CD4-positive, alpha-beta T cell treated with Interferon alpha-2 for 1 hour (primary cell): ENCODE measurements at places on chromosomes 13 and 19.

DNA sequence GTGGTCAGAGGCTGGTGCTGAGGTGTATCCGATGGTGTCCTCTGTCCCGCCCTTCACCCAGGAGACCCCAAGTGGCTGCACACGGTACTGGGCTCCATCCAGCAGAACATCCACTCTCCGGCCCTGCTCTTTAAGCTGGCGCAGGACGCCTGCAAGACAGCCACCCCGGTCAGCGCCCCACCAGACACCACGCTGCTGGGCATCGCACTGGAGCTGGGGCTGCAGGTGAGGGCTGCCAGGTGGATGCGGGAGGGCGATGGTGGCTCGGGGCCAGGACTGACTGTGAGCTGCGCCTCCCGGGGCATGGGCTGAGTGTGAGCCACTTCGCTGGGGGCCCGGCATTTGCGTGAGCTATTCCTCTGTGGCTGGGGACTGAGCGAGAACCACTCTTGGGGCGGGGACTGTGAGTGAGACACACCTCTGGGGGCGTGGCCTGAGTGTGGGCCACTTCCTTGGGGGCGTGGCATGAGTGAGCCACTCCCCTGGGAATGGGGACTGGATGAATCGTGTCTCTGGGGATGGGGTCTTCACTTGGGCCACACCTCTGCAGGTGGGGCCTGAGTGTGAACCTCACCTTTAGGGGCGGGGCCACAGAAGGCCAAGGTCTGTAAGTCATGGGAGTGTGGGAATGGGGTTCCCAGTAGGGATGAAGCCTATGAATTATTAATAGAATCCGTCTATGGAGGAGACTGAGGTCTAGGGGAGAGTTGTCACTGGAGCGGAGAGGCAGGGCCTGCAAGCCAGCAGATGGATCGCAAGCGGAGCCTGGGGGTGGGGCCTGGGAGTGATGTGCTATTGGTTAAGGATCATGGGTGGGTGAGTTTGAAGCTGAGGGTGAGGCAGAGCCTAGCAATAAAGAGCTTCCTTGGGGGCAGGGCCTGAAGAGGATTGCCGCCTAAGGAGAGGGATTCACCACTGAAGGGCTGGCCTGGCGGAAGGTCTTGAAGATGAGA is 30.5 kb downstream of the ZSWIM4 start:
- peak; percentile 32 for DNase-seq

- DNase-seq, result no peak
Observed at GRCh38 chr19:5080030-5080654, 111.2 kb downstream of the KDM4B start.

GRCh38 chr19:4641132-4641531 is 1.8 kb downstream of the TNFAIP8L1 start:
- DNase-seq, result no peak

GRCh38 chr19:38018694-38019395 is 111.8 kb downstream of the SIPA1L3 start:
- no peak for DNase-seq

DNA sequence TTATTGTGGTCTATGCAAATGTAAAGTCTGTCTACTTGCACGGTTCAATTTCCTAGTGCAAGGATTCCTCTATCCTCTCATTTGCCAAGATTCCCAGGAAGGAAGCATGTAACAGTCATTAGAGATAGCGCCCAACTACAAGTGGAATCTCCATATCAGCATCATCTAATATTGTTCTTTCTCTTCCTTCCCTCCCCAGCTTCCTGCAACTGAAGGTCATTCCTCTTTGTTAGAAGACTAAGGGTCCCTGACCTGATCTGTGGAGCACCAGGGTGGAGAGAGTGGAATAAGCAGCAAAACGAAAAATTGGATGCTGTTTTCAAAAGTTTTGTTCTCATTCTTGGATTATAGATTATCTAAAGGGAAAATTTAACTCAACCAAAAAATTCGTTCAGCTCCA is 714.0 kb downstream of the DIAPH3 start:
- no peak for DNase-seq

DNA sequence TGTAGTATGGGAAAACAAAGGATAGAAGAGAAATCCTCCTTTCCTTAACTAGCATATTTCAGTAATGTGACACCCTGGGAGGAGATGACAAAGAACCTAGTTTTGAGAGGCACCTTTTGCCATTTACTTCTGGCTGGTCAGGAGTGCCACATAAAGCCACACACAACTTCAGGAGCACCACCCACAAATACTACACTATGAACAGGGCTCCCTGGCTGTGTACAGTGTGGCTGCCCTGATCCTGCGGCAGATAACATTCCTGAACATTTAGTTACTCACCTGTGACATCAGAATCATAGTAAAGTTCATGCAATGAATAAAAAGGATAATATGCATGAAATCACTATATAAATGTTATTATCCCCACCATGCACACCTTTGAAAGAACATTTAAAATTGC is 17.4 kb upstream of the IRS2 start:
- no peak for DNase-seq

DNA sequence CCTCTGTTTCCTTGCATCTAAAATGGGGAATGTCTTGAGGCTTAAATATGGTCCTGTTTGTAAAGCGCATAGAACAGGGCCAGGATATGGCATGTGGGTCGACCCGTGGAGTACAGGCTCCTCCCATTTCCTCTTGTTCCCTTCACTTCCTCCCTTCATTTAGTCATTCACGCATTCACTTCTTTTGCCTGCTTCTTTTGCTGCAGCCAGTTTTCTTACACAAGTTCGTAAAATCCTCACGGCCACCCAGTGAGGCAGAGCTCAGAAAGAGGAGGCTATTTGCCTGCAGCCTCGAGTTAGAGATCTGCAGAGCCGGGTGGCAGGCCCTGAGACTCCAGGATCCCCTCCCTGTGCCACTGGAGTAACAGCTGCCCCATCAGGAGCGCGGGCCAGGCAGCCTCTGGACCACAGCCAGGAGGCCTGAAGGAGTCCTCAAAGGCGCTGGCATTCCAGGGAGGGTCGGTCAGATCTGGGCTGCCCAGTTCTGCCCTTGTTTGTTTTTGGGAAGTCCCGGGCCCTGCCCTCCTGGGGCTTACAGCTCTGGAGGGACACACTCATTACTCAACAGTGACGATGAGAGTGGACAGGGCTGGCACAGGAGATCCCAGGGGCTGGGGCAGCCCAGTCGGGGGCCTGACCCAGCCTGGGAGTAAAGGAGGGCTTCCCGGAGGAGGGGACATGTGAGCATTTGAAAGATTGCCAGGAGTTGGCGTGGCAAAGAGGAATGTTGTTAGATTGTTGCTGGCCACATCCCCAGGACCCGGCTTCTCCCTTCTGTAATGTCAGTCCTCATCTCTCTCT is 4.6 kb downstream of the PPP5C start:
- DNase-seq, result no peak

DNA sequence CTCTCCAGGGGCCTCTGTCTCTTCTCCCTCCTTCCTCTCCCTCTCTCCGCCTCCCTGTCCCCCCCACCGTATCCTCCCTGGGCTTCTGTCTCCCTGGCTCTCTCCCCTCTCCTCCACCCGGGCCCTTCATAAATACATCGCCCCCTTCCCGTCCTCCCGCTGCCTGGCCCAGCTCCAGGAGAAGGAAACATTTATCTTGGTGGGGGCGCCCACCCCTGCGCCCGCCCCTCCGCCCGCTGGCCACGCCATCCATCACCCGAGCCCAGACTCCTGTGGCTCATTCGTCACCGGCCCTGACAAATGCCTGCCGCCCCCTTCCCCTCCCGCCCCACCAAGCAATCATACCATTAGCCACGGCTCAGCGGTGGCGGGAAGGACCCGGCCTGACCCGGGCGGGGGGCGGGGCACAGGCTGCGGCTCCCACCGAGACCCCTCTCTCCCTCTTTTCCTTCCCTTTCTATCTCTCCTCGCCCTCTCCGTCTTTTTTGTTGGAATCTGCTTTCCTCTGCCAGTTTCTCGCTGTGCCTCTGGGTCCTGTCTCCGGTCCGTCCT is 2.6 kb upstream of the MEIS3 start:
- DNase-seq, result no peak

- no peak for DNase-seq
Observed at GRCh38 chr13:20796791-20797508, 23.2 kb upstream of the EEF1AKMT1 start.

DNA sequence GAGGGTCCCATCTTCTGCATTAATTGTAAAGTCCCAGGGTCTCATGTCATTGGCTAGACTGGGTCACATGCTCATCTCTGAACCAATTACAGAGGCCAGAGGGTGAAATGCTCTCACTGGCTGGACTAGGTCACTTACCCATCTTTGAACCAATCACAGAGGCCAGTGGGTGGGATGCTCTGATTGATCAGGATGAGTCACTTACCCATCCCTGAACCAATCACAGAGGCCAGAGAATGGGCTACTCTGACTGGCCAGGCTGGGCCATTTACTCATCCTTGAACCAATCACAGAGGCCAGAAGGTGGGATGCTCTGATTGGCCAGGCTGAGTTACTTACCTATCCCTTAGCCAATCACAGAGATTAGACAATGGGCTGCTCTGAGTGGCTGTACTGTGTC is 5.3 kb downstream of the MISP start:
- DNase-seq, result no peak

GRCh38 chr13:113183450-113184129 is 24.9 kb downstream of the PCID2 start:
- DNase-seq, result no peak

- peak; percentile 66 for DNase-seq
Observed at GRCh38 chr19:45498411-45499195, at the start of gene PPM1N. TSS of gene PPM1N (plus strand) at chr19:45498443. CDS start at chr19:45498473, 30 bp downstream.

GRCh38 chr19:35462476-35462953 is 14.5 kb downstream of the FFAR2 start:
- DNase-seq, result peak; percentile 83

DNA sequence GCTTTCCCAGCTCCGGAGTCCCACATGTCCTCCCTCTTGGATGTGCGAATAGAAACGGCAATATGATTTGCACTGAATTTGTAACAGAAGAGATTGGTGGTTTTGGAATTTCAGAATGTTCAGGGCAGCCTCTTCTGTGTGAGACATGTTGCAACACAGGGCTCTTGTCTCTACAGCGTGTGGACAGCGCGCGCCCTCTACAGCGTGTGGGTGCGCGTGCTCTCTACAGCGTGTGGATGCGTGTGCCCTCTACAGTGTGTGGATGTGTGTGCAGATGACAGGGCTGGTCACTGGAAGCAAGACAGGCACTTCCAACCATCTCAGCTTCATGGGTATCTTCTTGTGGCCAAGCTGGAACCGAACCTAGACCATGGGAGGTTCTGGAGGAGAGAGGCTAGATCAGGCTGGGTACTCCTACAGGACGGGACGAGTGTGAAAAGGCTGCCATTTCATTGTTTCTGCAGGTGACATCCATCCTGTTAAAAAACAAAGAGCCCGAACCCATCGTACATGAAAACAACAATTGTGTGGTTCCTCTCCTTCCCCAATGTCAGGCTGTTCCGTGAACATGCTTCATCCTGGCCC is 78.4 kb downstream of the TEX29 start:
- DNase-seq, result no peak

GRCh38 chr19:29623726-29624488 is 17.8 kb downstream of the POP4 start:
- peak; percentile 11 for DNase-seq

GRCh38 chr13:84377106-84377505 is 494.8 kb upstream of the SLITRK1 start:
- no peak for DNase-seq

- peak; percentile 15 for DNase-seq
Observed at GRCh38 chr13:110559429-110559943, 2.0 kb downstream of the RAB20 start.

DNA sequence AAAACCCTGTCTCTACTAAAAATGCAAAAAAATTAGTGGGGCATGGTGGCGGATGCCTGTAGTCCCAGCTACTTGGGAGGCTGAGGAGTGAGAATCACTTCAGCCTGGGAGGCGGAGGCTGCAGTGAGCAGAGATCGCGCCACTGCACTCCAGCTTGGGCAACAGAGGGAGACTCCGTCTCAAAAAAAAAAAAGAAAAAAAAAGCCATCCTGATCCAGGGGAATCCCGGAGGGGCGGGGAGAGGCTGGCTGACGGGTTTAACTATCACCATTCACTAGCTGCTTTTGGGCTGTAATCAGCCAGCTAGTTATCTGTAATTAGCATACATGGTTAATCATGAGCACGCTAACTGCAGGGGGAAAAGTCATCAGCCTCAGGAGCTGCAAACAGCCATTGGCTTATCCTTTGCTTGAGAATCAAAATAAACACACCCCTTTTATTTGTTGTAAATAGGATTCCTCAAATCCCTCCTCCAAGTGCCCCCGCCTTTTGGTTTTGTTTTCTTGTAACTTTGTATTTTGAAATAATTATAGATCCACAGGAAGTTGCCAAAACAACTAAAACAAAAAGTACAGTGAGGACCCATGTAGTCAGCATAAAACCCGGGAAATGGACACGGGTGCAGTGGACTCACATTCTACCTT is 9.6 kb downstream of the FSD1 start:
- no peak for DNase-seq

DNA sequence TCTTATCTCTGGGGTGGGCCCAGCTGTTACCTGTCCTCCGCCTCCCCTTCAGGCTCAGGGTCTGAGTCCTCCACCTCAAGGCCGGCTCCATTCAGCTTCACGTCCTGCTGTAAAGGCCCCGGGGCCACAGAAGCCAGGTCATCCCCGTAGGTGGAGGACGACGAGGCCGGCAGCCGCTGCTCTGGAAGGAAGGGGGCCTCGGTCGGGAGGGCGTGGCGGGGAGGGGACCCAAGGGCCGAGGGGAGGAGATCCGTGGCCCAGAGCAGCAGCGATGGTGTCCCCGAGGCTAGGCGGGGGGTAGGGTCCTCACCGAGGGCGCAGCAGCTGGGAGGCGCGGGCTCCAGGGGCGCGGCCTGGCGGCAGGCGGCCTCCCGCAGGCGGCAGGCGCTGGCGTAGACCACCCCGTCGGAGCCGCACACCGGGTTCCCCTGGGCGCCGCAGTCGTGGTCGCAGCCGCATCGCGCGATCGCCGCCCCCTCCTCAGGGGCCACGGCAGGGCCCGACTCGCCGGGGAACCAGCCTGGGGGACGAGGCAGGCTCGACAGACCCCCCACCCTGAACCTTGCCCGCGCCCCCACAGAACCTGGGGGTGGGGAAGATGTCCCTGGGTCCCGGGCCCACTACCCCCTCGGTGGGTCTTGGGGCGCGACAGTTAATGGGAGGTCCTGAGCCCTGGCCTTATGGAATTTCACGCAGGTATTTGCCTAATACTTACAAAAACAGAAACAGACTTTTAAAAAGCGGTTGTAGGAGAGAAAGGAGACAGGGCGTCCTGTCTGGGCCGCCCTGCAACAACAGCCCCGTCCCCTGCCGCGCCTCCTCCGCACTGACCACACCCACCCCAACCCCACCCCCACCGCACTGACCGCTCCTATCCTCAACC is 7.6 kb downstream of the F2RL3 start:
- DNase-seq, result no peak

GRCh38 chr19:41584931-41585330 is 9.0 kb downstream of the CEACAM21 start:
- DNase-seq, result no peak
